ENCODE measurements at places on chromosomes 4 and X. TPM values are rescaled to one million over a fixed set of nuclear protein-coding genes. Genes with fewer than 3 reads are reported as not detected.

FANCB gene
- 14.2 TPM for total RNA-seq

PSAPL1 gene
- not detected for total RNA-seq

FHL1 gene
- 90.0 TPM for total RNA-seq

CXCL10 gene
- 0.78 TPM for total RNA-seq

GPR50 gene
- total RNA-seq: not detected

Data from occipital lobe (tissue), 3 donors.